CD4-positive, alpha-beta T cell treated with Interferon gamma for 1 hour (primary cell): ENCODE measurements at places on chromosomes 4 and X.

DNA sequence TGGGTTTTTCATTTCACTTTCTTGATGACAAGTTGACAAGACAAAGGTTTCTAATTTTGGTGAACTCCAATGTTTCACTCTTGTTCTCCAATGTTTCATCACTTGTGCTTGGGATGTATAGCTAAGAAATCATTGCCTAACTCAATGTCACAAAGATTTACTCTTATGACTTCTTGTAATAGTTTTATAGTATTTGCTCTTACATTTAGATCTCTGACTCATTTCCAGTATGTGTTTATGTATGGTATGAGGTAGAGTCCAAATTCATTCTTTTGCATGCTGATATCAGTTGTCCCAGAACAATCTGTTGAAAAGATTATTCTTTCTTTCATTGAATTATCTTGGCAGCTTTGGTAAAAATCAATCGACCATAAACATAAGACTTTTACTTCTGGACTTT, 12.2 kb upstream of the NWD2 start:
- no peak for DNase-seq

DNA sequence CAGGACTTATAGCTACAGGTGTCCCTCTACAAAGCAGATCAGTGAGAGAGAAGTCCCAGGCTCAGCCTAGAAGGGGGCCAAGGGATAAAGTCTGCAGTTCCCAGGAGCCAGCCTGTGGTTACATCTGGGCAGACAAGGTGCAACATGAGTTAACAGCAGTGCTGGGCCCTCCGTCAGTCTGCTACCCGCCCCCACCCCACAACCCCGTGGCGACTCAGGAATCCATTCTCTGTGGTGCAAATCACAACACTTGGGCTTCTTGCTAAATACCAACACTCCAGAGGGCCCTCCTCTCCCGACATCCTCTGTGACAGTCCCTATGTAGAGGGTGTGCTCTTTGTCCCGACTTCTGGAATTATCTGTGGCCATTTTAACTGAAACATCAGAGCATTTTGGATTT, 13.8 kb downstream of the GPM6B start:
- no peak for DNase-seq

DNA sequence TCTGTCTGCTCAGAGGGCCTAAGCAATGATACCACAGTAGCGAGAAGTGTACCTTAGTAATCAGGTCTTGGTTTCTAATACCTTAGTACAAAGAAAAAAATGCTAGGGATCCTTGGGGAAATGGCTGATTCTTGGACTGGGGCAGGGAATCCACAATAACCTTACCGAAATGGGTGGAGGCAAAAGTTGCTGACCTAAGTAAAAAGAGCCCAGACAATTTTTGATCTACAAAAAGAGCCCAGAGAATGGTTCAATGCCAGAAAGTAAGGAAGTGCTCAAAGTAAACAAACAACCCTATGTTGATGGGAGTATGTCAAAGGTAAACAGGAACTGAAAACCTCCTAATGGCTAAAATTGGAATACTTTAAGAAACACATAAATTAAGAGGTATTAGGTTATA, 130.1 kb upstream of the MAGEB18 start:
- DNase-seq: no peak

GRCh38 chrX:13489454-13489853, 79.9 kb upstream of the EGFL6 start:
- DNase-seq: no peak

- no peak for DNase-seq
Measured at GRCh38 chrX:9938516-9938915, 28.6 kb upstream of the CLDN34 start.

DNA sequence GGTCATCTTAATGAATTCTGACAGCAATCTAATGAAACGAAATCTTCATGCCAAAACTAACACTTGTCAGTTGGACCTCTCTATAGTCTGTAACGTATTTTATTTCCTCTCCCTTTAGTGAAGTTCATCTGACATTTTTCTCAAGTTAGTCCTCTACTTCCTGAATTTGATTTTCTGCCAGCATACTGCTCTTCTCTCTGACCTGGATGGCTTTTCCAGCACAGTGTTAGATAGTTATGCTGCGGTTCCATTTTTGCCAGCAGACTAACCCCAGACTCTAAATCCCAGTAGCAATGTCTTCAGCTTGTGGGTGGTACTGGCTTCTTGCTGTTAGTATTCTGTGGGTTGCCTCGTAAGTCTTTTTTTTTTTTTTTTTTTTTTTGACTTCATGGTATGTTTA, 146.7 kb upstream of the VEGFC start:
- DNase-seq: no peak

DNA sequence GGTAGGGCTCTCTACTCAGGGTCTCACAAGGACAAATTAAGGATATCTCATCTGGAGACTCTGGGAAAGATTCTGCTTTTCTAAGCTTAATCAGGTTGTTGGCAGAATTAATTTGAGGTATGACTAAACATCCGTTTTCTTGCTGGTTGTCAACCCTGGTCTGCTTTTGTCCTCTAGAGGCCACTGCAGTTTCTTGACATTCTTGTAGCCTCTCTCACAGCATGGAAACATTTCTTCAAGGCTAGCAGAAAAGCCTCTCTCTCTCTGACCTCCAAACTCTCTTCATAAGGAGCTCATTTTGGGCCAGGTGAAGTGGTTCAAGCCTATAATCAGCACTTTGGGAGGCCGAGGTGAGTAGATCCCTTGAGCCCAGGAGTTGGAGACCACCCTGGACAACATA, 749.5 kb upstream of the PCDH7 start:
- DNase-seq: no peak

GRCh38 chr4:40333921-40334352, 1.2 kb upstream of the CHRNA9 start:
- no peak for DNase-seq

DNA sequence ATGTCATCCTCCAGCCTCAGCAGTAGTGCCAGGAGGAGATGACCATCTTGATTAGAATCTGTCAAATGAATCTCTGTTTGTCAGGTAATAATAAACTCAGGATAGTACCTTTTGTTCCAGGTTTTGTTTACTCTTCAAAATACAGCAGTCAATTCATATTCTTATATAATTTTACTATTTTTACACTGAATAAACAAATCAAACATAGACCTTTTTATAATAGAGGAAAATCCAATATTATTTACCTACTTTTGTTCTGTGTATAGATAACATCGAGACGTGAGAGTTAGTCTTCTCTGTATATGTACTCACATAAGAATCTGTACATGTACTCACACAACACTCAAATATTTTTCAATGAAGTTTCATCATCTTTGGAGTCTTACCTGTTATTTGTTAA, 365.4 kb upstream of the EPHA5 start:
- DNase-seq: no peak

- no peak for DNase-seq
Measured at GRCh38 chr4:3073158-3074077, 920 bp downstream of the HTT-AS start.

DNA sequence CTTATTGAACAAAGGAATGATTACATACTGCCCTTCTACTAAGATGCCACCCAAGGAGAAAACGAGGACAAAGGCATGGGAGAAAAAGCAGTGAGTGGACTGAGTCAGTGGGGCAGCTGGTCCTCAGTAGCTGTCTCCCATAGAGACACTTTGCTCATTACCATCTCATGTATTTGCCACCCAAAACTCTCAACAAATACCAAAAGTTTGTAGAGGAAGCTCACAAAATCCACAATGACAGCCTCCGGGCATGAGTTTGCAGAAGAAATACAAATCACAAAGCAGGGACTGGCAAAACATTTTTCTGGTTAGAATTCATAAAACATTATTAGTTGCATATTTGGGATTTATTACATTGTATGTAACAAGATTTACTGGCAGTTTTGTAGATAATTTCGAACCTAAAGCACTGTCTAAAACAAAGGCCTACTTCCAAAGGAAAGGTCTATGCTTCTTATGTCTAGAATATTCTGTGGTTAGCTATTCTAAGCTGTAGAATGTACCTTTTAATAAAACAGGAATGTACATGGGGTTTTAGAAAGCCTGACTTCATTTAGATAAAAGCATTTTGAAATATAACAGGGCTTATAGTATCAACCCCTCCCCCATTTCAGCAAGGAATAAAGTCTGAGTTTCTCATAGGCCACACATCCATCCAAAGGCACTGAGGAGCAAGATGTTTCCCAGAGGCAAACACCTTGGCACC, 17.7 kb downstream of the PCDH18 start:
- DNase-seq: no peak

- DNase-seq: peak; percentile 61
Measured at GRCh38 chrX:53716328-53717088, 30.0 kb upstream of the HUWE1 start.

DNA sequence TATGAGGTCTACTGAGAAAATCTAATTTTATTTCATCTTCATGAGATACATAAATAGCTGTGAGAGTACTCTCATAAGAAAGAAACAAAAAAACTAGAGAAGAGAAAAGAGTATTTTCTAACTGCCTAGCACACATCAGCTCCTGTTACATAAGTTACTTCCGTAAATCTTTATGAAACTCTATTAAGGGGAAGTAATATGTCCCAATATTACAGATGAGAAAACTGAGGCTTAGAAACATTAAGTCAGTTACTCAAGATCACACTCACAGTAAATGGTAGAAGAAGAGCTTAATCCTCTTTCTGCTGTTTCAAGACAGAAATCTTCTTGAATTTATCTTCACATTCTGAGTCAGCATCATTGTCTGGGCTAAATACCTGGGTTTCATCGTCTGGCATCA, 164.1 kb downstream of the DTHD1 start:
- DNase-seq: no peak

GRCh38 chrX:136468391-136469103, 19.2 kb upstream of the BRS3 start:
- DNase-seq: no peak

DNA sequence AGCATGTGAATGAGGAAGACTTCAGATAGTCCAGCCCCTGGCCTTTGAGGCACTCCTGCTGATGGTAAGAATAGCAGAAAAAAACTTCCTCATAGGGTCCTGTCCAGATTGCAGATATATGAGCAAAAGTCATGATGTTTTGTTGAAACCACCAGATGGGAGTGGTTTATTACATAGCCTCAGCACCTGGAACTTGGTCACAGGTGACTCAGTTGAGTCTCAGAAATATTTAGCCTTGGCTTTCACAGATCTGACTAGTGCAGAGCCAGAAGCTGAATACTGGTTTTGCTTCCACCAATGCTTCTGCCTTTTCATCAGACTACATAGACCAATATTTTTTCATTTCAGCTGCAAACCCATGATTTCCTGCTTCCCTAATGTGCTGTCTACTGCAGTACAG, 994.9 kb upstream of the SLIT2 start:
- DNase-seq: no peak

GRCh38 chr4:151472711-151473110, 63.7 kb downstream of the FHIP1A start:
- DNase-seq: no peak

GRCh38 chr4:16116019-16116418, 32.2 kb upstream of the PROM1 start:
- no peak for DNase-seq

DNA sequence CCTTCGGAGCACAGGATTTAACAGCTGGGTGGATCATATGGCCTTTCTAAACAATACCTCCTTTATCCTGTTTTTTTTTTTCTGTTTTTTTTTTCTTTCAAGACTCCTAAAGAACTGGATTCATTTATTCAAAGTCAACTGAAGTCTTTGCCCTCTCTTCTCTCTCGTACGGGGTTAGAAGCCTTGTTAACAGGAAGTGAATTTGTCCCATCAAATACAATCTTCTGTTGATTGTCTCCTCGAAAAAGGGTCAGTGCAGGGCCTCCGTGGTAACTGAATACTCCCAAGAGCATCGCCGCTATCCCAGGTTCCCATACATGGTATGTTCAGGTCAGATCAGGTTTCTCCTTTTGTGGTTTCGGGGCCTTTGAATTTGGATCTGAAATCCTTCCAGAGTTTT, 1.8 kb upstream of the TMEM128 start:
- DNase-seq: no peak

DNA sequence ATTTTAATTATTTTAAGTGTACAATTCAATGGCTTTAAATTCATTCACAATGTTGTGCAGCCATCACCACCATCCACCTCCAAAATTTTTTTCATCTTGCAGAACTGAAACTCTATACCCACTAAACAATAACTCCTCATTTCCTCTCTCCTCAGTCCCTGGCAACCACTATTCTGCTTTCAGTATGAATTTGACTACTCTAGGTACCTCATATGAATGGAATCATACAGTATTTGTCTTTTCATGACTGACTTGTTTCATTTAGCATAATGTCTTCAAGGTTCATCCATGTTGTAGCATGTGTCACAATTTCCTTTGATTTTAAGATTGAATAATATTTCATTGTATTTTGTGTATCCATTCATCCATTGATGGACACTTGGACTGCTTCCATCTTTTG, 46.9 kb downstream of the KIF4A start:
- DNase-seq: no peak

GRCh38 chr4:147318586-147318985, 162.3 kb upstream of the EDNRA start:
- no peak for DNase-seq

DNA sequence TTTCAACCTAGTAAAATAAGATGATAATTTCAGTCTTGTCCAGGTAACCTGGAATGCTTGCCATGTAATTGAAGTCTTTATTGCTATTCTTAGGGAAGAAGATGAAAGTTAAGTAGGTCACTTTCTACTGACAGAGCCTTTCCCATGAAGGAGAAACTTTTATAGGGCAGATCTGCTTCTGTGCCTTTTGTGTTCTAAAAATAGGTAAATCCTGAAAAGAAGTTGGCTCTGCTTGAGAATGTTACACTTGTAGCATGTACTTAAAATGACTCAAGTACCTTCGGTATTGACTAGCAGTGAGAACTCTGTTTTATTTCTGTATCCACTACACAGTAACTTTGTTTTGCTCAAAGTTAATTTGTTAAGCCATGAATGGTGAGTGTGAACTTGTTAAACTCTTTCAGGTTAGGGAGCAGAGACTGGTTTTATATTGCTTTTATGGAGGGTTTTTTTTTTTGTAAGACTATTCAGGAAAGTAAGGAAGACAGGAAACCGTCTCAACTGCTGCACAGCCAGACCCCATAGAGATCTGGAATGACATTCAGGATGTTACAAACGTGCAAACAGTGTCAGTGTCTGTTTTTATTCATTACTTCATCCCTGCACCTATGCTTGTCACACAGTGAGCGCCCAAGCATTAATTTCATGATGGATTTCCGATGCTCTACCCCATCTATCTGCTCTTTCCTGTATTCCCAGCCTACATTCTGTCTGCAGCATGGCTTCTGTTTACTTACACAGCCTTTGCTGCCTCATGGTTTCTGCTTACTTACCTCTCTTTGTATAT, 53.0 kb downstream of the SEPTIN11 start:
- DNase-seq: no peak

- DNase-seq: no peak
Measured at GRCh38 chrX:81301877-81302276, 100.0 kb downstream of the SH3BGRL start.
